Activated B cell treated with CpG ODN at 0.5 μM for 24 hours (primary cell): ENCODE measurements at places on chromosomes 4 and X.
A peak's percentile ranks its signal among the peaks of the same experiment; 100 is the strongest.

- no peak for DNase-seq
Observed at GRCh38 chr4:82261084-82261483, 112.7 kb downstream of the HNRNPD start.

DNA sequence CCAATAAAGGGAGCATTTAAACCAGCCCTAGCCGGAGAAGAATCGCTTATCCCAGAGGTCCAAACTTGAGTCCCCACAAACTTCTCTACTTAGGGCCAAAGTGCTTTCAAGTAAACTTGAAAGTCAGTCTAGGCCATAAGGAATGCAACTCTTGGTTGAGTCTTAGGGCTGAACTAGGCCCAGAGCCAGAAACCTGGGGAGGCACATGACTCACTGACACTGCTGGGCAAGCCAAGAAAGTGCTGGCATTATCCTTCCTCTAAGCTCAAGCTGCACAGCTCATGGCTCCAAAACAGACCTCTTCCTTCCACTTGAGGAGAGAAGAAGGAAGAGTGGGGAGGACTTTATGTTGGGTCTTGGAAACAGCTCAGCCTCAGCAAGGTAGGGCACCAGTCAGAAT, 1257.3 kb upstream of the DIAPH2 start:
- DNase-seq: no peak

DNA sequence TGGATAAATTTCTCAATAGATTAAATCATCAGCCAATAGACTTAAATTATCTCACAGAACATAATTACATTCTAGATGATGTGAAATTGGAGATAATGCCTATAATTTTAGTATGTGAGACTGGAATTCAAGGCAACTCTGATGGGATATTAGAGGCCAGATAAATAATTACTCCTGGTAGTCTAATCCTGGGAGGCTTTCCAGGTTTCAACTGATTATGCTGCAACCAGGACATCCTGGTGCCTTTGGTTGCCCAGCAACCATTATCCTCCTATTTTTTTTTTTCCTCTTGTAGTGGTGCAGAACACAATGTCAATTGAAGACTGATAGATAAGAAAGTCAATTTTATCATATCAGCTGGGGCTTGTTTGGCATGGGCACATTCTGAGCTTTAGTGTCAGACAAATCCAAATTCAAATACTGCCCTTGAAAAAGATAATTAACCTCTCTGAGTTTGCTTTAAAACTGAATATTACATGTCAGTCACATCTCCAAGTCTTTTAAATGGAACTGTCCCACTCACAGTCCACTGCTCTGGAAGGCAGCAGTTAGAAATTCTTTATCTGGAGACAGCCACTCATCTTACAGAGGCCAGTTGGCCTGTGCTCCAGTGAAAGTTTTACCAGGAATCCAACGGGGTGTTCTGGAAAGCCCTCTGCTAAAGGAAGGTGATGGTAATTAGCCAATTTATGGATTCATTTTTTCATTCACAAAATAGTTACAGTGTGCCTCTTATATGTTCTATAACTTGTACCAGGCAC, 95.3 kb upstream of the GUCY1A1 start:
- DNase-seq: no peak

- DNase-seq: no peak
Observed at GRCh38 chr4:163591614-163592020, 97.1 kb downstream of the TMA16 start.

DNA sequence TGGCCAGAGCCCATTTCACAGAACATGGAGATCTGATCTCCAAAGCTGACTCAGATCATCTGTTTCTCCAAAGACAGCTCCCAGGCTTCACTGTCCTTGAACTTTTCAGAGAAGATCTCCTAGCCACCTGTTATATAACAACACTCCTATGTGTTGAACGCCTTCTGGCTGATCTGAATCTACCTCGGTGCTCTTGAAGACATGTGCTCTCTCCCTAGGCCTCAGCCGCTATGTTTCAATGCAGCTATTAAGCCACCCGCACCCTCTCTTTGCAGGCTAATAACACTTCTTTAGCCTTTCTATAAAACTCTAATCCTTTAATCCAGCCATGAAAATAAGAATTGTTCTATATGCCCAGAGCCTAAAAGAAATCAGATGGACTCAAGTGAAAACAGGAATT, 34.9 kb downstream of the SEL1L3 start:
- no peak for DNase-seq

GRCh38 chr4:2255501-2256155, 6.3 kb downstream of the MXD4 start:
- peak; percentile 11 for DNase-seq

- DNase-seq: no peak
Observed at GRCh38 chr4:125140966-125141495, 173.7 kb upstream of the FAT4 start.

DNA sequence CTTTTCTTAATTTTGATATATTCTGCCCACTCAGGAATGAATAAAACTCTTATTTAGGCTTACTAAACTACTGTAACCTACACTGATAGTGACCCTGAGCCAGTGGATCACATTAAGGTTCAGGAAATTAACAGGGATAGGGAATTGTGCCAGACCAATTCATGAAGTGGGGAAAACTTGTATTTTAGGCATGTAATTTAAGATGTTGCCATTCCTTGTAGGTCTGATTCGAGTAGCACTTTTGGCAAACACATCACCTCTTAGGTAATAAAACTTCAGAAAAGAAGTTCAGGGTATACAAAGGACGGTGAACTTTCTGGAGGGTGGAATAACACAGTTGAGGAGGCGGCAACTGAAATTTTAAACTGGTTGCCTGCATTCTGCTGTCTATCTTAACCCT, 54.9 kb downstream of the MND1 start:
- no peak for DNase-seq

DNA sequence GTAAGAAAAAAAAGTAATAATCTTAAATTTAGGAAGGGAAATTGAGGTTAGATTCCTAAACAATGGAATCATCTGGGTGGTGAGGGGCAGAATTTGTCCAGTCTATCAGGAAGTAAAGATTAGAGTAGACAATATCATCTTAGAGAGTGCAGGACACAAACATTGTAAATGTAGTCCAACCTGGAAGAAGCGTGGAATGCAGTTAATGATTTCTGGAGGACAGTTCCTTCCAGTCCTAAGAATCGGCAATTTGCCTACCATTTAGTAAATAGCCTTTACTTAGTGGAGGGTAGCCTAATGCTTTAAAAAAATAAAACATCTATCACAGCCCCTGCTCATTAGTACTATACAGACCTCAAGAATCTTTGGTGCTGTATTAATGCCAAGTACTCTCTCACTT, 147.5 kb upstream of the TTC29 start:
- DNase-seq: no peak

DNA sequence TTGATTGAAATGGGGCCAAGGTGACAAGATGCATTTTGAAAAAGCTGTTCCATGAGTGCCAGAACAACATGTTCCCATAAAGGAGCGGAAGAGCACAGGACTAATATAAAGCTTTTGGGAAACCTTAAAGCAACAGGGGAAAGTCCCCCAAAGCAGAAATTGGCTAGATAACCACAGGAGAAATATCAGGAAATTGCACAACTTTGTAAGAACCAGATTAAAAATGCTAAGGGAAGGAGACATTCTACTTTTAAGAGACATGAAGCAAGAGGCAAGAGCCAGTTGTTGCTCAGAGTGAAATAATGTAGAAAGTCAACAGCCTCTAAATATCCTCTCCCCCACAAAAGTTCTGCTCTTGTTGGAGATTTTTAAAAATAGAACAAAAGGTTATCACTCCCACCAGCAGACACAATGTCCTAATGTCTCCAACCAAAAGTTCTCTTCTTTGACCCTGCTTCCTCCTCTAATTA, 85.2 kb upstream of the LNX1 start:
- no peak for DNase-seq

DNA sequence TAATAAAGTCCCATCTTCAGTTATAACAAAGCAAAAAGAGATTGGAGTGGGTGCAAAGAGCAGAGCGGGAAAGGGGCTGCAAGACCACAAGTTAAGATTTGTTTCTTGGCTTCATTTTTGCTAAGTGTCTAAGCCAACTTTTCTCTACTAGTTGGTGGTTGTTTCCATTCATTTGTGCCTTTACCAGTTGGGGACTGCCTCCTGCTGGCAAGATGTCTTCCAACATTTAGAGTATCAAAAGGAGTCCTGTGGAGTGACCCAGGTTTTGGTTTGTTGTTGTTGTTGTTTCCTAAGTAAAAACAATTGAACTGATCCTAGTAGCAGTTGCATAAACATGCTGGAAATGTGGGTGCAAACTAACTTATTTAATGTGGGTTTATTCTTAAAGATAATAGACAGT, 121.1 kb downstream of the SPATA18 start:
- no peak for DNase-seq

- DNase-seq: no peak
Observed at GRCh38 chr4:150457802-150458201, 124.1 kb upstream of the MAB21L2 start.

DNA sequence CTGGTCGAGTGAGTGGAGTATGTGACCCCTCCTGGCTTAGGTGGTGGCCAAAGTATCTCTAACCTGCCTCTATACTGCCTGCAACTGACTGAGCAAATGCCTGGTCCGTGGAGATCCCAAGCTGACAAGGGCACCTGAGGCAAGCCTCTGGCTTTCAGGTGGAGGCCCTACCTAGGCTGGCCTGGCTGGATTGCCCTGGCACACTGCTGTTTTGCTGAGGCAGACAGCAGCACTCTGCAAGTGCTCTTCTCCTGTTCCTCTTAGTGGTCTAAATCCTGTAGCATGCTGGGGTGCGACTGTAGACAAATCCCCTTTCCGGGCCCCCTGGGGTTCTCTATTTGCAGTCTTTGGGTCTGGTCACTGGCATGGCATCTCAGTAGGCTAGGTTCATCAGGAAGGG, 44.8 kb downstream of the PNMA5 start:
- no peak for DNase-seq

GRCh38 chr4:98290511-98290910, 29.3 kb downstream of the RAP1GDS1 start:
- DNase-seq: no peak

GRCh38 chrX:129786210-129786651, 6.5 kb downstream of the SASH3 start:
- no peak for DNase-seq

DNA sequence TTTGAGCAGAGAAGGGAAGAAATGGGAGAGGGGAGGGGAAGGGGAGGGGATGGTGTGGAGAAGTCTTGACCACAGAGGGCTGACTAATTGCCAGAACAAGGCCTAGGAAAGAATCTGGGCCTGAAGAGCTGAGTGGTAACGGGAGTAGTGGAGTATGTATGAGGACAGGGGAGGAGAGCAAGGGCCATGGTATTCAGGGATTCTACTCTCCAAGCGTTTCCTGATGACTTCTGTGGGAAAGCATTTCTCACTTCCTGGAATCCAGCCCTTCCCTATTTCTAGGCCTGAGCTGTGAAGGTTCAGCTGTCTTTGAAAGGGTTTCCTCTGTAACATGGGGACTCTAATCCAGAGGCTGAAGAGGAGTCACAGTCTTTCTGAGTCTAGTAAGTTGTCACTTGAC, 19.7 kb upstream of the SOX3 start:
- DNase-seq: no peak

GRCh38 chr4:108036213-108036612, 46.5 kb downstream of the HADH start:
- no peak for DNase-seq

DNA sequence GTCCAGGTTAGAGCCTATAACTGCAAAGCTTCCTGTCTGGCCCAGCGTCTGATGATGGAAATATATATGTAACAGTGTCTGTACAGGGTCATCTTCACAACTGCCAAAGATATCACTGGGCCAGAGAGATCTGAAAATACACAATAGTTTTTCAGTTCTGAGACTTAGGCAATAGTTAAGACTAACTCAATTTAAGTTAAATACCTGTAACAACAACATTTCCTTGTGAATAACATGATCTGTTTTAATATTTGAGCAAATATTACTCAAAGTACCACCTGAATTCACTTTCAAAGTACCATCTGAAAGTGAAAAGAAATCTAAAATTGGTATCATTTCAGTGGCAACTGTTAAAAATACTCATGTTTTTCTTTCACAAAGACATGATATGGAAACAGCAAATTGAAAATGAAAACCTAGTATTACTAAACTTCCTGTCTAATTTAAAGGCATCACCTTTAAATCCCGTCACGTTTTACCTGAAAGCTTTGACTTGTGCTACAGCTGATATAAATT, 9.6 kb downstream of the ZAR1 start:
- no peak for DNase-seq

GRCh38 chr4:69522554-69522953, 26.8 kb upstream of the UGT2B4 start:
- no peak for DNase-seq

DNA sequence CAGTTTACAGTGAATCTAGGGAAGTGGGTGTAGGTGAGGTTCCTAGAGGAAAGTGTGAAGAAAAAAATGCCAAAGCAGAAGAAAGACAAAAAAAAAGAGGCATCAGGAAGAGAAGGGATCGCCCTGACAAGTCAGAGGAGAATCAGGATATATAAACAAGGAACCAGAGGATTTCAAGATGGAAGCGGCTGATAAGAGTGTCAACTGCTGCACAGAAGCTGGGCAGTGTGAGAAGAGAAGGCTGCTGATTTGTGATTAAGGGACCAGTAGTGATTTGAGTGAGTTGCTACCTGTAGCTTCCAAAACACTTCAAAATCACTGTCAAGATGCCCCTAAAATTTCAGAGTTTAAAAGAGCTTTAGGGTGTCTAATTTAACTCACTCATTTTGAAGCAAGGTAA, 258.2 kb downstream of the PPP3CA start:
- DNase-seq: no peak

DNA sequence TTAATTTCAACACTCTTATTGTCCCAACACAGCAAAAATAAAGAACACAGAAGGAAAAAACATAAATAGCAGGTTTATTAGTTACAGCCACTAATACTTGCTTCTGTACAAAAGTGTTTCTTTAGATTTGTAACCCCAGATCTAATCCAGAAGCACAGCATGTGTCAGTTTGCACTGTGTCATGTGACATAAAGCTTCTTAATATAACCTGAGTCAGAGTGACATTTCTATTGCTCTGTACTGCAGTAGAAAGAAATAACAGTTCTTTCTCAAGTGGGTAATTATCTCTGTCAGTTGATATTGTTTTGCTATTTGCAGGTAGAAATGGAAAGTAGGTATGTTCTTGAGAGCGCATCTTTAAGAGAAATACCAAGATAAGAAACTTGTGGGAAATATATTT, 422.5 kb downstream of the ZIC3 start:
- DNase-seq: no peak

GRCh38 chr4:104217526-104217925, 277.2 kb downstream of the CXXC4 start:
- no peak for DNase-seq

- no peak for DNase-seq
Observed at GRCh38 chr4:10160281-10160856, 43.8 kb upstream of the WDR1 start.

- no peak for DNase-seq
Observed at GRCh38 chr4:88857588-88857987, 160.0 kb upstream of the NAP1L5 start.

GRCh38 chr4:16035843-16036242, 48.0 kb downstream of the PROM1 start:
- no peak for DNase-seq

GRCh38 chrX:29043746-29044145, 456.5 kb downstream of the IL1RAPL1 start:
- DNase-seq: no peak
